NCI-H2081 treated with DMSO at 0.1 percent for 48 hours (cell line): ENCODE measurements at places on chromosomes 6 and 20.

DNA sequence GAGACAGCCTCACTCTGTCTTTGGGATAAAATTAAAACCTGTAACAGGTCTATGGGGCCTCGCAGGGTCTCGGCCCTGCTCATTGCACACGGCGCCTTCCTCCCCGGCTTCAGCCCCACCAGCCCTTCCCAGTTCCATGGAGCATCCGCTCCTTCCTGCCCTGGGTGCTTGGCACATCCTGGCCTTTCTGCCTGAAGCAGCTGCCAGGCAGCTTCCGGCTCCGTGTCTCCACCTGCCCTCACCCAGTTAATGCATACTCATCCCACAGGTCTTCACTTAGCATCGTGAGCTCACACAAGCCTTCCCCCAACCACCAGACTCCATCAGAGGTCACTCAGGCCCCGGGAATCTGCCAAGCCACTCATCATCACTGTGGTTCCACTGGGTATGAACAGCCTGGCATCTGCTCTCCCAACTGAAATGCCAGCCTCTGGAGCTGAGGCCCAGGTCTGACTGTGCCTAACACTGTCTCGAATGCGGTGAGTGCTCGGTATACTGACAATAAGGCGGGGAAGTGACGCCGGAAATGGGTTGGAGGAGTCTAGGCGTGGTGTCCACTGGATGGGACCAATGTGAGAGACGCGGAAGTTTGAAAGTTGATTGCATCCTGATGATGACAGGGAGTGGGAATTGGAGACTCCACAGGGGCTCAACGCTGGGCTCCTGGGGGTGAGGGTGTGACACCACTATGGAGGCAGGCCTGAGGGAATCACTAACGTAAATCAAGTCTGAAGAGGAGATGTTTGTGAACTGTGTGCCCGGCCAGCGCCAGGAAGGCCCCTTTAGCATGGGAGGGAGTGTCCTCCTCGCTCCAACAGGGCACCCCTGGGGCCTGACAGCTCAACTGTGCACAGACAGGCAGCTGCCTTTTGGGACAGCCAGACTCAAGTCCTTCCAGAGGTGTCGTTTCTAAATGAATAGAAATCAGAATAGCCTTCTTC, 245.8 kb downstream of the TTLL2 start:
- DNase-seq = no peak

DNA sequence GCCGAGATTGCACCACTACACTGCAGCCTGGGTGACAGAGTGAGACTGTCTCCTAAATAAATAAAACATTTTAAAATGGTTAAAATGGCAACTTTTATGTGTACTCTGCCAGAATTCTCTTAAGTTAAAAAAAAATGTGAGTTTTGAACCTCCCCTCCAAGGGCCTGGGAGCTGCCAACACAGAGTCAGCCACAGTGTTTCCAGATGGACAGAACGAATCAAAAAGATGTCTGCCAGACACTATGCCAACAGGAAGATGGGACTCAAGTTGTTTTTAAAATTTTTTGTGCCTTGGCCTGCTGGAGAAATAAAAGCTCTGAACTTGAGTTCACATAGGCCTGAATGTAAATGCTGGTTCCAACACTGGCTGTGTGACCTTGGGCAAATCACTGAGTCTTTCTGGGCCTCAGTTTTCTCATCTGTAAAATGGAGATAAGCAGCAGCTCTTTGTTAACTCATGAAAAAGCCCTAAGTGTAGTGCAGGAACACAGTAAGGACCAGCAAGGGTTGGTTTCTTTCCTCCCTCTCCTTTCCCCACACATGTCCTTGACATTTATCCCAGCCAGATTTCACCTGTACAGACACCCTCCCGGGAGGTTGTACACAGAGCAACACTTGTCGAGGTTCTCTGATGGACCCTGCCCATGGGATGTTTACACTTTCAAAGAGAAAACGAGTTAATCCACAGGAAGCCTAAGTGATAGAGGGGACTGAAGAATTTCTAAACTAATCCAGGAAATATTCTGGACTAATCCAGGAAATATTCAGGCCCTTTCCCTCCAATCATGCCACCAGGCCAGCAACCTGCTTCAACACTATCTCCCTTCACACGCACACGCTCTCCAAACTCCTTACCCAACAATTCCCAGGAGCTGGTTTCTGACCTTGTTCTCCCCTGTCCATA, 35.0 kb downstream of the MRPL14 start:
- no peak for DNase-seq

DNA sequence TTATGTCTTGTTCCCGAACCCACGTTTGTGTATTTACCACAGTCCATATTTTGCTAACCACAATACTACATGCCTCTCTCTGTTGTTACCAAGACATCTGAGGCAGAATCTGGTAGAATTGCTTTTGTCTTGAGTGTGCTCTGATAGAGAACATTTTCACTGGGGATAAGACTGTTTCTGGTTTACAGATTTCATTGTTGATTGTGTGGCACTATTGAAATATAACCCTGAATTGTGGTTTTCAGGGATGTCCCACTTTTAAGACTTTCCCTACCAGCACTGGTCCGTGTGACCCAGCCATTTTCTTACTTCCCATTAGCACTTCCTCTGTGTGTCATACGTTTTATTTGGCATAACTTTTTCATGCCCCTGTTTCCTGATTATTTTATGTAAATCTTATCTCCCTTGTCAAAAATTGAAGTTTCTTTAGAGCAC, 12.2 kb downstream of the NCOA7 start:
- DNase-seq = no peak

DNA sequence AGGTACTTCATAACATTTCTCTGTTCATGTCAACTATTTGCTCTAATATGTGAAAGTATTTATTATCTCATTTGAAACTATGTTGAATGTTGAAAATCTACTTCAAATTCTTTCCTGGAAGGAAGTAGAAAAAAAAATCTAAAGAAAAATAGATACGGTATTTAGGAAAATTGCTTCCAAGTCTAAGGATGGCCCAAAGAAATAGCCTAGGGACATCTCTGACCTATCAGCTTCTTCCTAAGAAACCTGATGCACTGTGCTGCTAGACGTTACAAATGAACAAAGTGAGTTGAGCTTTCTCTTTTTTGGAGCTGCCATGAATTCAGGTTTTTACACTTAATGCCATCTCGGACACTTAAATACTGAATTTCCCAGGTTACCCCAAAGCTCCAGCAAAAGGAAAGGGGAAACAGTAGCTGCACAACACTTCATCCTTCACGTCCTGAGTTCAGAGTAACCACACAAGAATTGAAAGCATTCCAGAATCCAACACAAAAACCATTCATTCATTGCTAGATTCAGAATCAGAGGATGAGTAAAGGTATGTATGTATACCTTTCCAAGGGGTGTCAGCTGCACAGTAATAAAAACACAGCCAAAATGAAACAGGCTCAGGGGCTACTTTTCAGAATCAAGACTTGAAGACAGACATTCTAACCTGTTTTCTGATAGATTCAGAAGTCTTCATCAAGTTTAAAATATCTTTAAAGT, 7.9 kb downstream of the RMND1 start:
- no peak for DNase-seq

DNA sequence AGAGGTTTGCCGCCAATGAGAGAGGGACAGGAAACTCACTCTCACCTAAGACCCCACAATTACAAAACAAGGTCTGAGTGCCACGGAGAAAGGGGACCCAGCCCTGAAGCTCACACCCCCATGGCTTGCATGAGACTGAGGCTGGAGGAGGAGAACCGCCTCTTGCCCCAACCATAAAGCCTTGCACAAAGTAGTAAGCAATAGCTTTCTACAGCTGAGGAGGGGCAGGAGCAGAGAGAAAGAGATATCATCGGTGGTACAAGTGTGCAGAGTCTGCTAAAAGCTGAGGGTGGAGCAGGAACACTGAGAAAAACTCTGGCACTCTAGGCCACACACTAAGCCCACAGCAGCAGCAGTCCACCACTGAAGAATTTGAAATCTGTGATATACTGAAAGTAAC, 37.7 kb downstream of the OSTM1 start:
- DNase-seq = no peak
